ENCODE measurements at places on chromosomes 3 and 15.

DNA sequence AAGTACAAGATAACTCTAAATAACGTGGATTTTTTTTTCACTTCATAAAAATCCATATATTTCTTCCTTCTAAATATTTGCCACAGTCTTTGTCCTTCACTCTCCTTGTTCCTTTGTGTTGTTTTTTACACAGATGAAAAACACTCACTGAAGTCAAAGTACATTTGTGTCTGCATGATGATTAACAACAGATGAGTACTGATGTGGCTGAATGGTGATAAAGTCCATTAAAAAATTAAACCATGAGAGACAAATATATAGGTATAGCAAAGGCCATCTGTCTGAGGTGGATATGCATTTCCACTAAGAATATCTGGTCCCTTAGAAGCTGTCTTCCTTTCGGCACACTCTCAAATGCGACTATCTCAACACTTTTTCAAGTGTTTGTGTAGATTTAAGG lies 317.5 kb upstream of the MCTP2 start:
- no peak for DNase-seq

DNA sequence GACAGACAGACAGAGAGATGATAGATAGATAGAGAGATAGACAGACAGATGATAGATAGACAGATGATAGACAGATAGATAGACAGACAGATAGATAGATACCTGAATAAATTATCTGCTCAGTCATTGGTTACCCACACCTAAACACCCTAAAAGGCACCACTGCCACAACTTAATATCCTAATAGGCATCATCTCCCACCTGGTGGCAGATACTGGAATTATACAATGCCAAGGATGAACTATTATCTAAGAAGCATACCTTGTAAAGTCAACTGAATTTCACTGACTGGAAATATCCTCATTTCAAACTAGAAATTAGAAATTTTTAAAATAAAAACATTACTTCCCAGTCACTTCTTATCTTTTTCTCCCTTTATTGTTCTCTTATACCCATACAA lies 19.4 kb upstream of the ATP8B4 start:
- no peak for DNase-seq

DNA sequence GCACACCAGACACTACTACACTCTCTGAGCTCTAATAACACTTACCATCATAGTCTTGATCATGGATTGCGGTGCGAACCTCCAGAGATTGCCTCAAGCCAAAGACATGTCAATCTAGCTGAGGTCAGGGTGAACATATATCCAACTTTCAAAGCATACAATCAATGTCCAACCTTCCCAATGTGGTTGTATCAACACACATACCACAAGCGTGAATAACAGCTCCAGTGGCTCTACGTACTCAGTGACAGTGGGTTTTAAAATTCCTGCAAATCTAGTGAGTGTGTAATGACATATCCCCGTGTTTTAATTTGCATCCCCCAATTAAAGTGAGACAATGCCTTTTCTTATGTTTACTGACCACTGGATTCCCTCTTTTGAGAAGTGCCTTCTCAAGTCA lies 29.6 kb downstream of the SFMBT1 start:
- no peak for DNase-seq

DNA sequence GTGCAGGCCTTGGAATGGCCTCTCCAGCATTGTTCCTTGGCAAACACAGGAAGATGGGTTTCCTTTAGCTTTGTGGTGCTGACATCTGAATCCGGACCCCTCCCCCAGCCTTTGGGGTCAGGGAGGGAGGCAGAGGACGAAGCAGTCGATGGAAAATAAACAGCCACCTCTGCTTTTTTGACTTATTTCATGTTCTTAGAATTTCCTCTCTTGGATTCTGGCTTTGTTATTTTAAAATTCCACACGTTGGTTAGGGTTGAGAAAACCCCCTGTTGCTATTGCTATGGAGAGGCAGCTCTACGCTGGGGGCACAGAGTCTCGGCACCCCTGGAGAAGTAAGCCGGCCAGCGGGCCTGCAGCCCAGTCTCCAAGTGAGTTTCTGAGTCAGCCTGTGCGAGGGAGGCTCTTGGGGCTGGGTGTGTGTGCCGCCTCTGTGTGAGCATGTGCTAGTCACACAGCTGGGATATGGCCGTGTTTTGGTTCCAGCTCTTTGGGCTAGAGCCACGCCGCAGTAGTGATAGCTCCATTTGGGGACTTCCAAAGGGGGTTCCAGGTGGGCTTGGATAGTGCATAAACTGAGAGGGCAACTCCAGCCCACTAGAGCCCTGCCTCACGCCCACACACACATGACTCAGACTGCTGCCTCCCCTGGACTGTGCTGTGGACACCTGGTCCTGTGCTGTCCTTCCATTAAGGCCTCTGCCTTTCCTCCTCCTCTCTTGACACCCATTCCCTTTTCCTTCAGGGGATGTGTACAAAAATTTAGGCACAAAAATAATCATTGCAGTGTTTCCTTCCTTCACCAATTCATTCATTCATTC lies 58.8 kb downstream of the AMOTL2 start:
- no peak for DNase-seq

GRCh38 chr3:197249542-197249941 lies 48.9 kb downstream of the DLG1 start:
- no peak for DNase-seq
